EL (cell line): ENCODE measurements at places on chromosomes 2 and 18.

DNA sequence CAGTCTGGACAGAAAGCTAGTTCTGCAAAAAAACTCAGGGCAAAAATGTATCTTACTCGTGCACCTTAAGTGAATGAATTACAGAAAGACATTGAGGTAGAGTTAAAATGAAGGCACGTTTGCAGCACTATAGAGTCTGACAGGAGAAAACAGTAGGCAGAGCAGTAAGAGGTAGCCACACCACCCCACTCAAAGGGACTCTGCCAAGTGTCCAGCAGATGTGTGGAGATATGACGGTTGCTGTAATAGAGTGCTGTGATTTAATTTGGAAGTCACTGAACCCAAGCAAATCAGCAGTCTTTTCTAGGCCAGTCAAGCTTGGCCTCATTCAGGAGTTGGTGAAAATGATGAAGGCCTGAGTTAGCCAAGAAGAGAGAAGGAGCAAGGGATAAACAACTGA, 464.4 kb downstream of the PTPRM start:
- no peak for DNase-seq

DNA sequence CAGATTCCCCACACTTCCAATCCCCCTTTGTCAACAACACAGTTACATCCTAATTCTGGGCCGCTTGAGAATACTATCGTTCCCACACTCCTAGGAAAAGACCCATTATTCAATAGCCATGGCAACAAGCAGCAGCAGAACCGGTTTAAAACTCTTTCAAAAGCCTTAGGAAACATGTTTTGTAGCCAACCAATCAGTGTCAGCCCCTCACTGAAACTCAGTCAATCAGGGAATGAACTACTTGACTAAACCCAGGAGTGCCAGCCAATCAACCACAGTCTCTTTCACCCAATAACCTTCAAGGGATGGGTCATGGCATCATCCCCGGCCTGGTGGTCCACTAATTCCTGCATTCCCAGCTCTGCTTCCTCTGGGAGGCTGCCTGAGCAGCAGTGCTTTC, 204.8 kb upstream of the HS6ST1 start:
- DNase-seq, result no peak

DNA sequence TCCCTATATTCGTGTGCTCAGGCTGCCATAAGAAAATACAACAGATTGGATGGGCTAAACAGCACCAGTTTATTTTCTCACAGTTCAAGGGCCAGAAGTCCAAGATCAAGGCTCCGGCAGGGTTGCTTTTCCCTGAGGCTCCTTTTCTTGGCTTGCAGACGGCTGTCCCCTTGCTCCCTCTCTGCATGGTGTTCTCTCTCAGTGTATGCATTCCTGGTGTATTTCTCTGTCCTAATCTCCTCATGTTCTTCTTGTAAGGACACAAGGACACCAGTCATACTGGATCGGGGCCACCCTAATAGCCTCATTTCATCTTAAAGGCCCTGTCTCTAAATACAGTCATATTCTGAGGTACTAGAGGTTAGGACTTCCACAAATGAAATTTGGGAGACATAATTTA, 62.6 kb upstream of the SLC16A14 start:
- no peak for DNase-seq

DNA sequence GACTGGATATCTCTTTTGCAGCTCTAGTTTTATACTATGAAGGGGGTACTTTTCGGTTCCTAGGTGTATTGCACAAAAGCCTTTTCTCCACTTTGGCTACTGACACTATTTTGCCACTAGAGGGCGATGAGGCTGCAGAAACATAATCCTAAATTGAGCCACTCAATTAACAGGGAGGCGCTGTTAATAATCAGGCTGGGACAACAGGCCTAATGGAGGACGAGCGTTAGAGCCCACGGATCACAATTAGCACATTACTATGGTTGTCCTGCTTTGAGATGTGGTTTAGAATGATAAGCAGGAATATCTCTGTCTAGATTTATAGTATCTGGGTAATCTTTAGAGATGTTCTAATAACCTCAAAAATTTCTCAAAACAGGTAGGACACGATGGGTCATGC, 62.2 kb upstream of the PMAIP1 start:
- DNase-seq, result peak; percentile 77

GRCh38 chr2:20675701-20676352, 8.9 kb downstream of the GDF7 start:
- no peak for DNase-seq

DNA sequence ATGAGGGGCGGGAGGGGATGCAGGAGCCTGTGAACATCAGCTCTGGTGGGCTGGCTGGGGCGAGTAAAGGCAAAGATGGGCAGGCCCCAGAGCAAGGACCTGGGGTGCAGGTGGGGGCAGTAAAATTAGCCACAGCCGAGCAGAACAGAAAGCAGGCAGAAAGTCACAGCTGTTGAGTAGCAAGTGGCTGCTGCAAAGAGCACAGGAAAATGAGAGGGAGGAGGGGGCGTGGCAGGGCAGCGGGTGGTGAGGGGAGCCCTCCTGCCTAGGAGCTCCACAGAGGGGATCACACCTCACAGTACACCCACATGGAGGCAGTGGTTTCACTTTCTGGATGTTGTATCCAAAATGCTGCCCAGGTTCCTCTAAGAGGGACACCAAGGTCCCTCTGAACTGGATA, 79.6 kb downstream of the LBH start:
- no peak for DNase-seq

DNA sequence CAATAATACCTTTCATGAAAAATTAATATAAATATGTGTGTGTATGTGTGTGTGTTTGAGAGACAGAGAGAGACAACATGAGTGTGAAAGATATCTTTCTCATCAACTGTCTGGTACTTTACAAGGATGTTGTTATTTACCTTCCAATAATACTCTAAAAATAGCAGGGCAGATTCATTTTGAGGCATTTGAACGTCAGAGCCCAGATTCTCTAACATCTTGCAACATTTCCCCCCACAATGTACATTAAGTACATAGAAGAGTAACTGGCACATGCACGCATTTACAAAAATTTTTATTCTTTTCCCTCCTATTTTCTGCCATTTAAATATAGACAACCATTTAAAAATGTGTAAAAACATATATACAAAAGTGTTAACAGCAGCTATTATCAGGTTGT, 100.9 kb downstream of the PID1 start:
- DNase-seq, result no peak

DNA sequence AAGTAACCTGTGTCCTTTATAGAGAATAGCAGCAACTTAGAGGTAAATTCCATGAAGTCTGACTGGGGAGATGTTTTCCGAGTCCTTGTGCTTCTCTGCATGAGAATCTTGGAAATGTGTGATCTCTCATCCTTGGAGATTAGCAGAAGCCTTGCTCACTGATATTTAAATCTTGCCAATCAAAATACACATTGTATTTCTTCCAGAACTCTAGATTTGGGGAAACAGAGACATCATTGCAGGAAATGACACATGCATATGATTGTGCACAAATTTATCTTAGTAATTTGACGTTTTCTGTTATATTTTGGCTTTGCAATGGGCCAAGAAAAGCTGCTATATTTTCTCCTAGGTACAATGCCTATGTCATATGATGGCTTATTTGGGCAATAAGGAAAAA, 182.6 kb downstream of the ZNF804A start:
- no peak for DNase-seq

DNA sequence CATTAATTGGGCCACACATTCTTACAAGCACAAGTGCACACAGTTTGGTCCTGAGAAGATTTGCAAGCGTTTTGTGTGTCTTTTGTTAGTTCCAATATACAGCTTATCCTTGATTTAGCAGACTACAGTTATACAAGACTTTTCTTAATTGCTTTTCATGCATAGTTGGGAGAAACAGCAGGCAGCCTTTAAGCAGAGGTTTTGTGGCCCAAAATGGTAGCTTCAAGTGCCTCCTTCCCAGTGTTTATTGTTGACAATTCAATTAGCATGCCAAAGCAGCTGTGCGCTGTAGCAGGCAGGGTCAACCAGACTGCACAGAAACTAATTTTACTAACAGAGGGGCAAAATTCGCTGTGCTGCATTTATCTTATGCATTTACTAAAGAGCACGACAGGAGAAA, 47.5 kb downstream of the FRZB start:
- DNase-seq, result no peak
